ENCODE measurements at places on chromosomes 4 and X.

DNA sequence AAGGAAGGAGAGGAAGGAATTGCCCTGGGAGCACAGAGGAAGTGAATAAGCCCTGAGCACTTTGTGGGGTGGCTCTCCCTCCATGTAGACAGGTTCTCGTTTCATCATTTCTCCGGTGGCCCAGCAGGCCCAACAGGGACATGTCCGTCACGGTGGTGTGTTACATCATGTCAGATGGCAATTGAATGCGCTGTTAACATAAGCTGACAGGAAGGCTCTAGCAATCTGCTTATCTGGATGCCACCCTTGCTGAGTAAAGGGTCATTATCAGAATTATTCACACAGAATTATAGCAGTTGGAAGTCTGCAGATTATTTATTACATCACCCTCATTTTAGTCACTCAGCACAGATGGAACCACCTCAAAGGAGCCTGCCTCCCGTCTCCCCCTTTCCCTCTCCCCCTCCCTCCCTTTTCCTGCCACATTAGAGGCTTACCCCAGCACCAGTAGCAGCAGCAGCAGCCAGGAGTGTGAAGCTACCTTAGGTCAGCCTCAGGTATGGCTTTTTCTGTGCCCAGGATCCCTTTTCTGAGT, 124.3 kb upstream of the TRIM2 start:
- no peak for DNase-seq

GRCh38 chrX:10048076-10048475, 80.9 kb downstream of the CLDN34 start:
- DNase-seq = peak; percentile 25

DNA sequence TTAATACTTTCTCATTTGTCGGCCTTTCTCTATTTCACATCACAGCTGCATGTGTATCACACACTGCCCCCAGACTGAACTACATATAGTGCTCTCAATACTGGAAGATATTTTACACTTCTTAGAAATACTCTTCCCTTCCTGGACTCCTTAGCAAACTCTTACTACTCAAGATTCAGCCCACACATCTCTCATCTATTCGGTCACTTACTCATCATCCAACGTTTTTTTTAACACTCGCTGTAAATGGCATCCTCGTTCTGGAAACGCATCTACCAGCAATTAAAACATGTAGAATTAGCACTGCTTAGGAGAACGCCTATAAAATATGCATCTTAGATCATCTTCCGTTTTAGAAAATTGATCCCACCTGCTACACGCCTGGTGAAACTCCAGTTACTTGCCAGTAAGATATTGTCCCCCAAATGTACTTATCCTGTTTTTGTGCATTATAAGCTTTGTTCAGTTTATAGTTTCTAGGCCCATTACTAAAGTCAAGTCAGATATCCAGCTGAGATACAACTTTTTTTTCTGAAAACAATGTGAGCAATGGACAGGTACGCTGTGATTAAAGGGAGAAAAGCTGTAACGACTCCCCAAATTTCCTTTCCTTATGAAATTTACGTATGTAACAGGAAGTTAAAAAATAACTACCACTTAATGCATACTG, 1.0 kb downstream of the LRP2BP start:
- DNase-seq = no peak

DNA sequence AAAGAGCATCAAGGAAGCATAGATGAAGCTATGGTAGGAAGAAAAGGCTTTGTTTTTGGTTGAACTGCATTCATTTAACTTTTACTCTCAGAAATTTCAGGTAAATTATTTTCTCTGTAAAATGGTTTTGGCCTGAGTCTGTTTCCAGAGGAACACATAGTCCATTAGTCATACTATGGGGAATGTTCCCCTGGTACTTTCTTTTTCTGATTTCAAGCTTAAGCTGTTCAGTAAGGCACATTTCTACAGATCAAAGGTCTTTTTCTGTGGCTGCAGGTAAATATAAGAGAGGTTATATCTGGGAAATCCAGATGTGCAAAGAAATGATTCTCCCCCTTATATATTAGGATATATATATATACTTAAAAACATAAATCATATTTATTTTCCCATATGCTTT, 1744.4 kb upstream of the ADGRL3 start:
- DNase-seq = peak; percentile 12

GRCh38 chr4:7131498-7132031, 60.8 kb upstream of the SORCS2 start:
- DNase-seq = no peak

DNA sequence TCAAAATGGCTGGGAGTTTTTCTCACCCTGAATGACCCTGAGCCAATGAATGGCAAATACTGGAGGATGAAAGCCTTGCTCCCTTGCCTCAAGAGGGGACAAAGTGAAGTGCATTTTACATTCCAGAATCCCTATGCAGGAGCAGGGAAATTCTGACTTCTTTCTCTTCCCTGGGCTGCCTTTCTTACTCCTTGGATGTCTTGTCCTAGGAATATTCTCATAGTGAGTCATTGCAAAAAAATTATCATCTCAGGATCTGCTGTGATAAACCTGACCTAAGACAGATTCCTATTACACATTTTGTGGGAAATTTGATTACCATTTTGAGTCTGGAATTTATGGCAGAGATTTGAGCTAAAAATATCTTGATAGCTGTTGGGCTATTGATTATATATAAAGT, 199.9 kb downstream of the TMA16 start:
- DNase-seq = peak; percentile 81

DNA sequence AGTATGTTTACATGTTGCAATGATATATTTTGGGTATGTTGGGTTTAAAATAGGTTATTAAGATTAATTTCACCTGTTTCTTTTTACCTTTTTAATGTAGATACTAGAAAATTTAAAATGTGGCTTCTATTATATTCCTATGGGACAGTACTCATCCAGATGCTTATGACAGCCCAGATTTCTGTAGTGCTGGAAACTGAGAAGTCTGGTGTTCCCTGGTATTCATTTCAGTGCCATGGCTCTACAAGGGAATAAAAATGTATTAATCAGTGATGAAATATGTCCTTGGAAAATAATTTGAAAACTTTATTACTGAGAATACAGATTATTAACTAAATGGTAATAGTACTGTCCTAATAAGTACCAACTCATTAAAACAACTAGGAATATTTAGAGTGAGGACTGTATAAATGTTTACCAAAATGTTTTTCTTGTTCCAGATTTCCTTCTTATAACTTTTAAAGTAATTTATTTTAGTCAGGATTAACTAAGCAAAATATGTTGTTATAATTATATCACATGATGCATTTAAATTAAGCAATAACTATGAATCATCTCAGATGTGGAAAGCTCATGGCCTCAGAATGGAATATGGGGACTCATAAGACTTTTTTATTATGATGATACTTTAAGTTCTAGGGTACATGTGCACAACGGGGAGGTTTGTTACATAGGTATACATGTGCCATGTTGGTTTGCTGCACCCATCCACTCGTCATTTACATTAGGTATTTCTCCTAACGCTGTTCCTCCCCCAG, 25.3 kb downstream of the ARHGAP24 start:
- DNase-seq = no peak

- peak; percentile 97 for DNase-seq
Measured at GRCh38 chr4:121711263-121712000, 14.7 kb upstream of the ANXA5 start.

DNA sequence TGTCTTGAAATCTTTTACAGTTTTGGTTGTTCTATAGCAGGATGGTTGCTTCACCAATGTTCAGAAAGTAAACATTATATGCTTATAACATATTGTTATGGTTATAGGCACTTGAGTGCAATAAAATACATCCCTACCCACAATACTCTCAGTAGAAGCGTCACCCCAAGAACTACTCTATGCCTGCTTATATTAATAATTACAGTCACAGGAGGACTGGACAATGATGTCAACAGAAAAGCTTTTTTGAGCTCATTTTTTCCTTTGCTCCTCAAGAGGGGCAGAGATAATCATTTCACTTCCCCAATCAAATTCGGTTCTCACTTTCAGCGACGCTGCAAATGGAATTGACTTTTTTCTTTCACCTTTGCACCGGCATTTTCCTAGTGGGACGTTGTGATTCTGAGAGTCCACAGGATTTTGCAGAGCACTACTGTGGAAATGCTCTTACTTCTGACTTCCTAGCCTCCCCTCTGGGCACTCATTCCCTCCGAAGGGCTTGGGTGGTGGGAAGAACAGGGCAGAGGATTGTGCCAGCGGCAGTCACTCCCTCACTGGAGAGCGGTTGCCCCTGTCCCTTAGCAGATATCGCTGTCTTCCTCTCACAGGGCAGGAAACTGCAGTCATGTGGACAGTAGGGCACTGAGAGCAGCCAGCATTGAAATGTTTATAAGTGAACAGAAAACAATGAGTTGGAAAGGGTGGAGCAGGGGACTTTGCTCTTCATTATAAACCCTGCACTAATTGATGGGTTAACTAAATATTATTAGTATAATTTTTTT, 24.9 kb upstream of the SGMS2 start:
- DNase-seq = no peak

DNA sequence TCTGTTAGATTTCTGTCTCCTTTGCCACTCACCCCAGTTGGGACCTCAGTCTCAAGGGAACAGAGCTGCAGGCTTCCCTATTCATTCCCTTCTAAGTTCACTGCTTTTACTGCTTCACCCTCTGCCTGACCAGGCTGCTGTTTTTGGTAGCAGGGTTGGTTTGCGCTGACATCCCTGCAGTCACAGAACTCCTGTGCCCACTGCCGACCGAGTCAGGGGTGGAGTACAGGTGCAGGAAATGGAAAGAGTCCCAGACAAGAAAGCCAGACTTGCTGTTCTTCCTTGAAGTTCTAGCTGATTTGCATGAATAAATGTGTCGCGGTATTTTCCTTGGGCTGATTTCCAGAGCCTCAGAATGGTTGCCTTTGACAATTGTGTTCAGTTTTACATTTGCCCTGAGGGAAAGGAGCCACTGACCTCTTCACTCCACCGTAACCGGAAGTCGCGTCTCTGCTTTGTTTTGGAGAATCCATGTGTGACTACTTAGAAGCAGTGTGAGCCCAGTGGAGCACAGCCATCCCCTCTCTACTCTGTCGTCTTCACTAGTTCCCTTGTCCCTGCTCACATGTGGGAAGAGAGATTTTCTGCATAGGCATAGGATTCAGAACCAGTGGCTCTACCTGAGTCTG, 84.8 kb downstream of the TNIP2 start:
- DNase-seq = no peak

DNA sequence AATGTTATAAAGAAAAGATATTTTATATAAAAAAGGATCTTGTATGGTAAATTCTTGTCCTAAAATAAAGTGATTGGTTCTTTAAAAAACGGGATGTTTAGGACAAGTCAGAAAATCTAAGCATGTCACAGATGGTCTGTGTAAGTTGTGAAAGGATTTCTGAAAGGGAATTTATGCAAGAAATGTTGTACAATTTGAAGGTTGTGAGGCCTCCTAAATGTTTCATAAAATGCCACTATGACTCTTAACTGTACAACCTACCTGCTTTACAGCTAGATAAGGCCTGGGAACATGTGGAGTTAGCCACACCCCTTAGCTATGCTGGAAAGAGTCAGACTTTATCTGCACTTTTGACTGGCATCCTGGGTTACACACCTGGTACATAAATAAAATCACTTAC, 951.5 kb upstream of the POU3F4 start:
- no peak for DNase-seq

DNA sequence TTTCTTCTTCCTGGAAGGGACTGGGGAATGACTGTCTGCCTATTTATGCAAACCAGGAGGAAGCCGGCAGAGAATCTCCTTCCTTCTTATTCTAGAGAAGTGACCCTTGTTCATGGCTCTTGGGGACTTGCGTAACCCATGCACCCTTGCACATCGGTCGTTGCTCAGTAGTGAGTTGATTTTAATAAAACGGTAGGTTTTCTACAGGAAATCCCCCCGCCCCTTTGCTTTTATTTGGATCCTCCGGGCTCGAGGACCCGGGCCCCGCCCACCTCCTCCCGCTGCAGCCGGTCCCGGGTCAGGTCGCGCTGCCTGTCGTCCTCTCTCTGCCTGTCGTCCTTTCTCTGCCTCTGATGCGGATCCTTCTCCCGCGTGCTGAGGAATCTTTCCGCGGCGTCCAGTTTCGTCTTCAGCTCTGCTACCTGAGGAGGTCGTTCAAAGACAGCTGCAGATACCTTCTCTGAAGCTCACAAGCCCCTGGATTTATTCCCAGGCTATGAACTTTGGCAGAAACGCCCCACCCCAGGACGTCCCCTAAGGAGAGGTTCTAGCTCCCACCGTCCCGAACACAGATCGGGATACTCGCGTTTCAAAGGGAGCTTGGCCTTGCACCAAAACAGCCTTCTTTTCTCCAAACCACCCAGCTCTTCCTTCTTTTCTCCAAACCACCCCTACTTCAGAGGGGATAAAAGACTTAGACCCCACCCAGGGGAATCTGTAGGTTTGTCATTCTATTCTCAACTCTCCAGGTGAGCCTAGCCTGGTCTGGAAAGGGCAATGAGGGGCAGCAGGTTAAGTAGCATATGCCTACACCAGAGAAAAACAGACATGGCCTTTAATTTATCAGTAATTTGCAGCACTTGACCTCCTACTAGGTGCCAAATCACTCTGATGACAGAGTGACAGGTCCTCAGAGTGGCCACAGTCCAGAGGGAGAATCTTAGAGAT, 7.0 kb downstream of the TNIP3 start:
- peak; percentile 24 for DNase-seq

- DNase-seq = peak; percentile 42
Measured at GRCh38 chr4:41185614-41186592, 28.4 kb downstream of the APBB2 start.

- DNase-seq = no peak
Measured at GRCh38 chr4:77264826-77265225, 107.8 kb downstream of the CCNG2 start.

DNA sequence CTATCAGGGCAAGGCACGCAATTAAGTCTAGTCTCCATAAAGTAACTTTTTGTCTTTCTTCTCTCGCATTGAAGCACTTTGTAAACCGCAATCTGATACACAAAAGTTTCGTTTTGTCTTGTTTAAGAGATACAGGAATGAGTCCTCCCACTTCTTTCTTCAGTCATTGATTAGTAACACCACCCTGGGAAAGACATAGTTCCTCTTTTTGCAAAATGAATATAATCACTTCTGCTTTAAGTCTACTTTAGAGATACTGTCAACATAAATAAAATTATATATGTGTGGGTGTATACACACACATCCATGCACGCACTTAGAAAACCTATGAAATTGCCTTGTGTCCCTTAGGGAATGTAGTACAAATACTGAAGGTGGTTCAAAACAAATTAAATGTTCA, 11.7 kb downstream of the COQ2 start:
- DNase-seq = no peak

DNA sequence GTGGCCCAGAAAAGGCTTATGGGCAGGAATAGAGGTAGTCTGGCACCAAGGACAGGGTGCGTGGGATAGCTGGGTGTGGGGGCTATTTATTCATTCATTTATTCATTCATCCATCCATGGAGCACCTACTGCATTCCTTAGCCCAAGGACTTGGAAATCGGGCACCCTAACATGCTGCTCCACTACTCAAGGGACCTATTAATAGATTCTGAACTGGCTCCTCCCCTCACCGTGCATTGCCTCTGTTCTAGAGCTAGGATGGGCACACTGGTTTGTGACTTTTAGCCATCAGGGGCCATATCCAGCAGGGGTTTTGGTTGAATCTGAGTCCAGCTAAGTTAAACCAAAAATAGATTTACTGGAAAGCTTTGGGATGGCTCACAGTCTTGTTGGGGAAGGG, 30.6 kb upstream of the PJA1 start:
- DNase-seq = no peak

GRCh38 chr4:172876394-172876793, 292.2 kb upstream of the GALNT7 start:
- DNase-seq = no peak

- DNase-seq = no peak
Measured at GRCh38 chr4:32206756-32207155, 1486.6 kb downstream of the PCDH7 start.

GRCh38 chr4:185357211-185357610, 38.5 kb downstream of the LRP2BP start:
- DNase-seq = peak; percentile 49
